AG09309 (cell line): ENCODE measurements at places on chromosomes 3 and 15.

GRCh38 chr3:123394391-123395020 is 54.4 kb downstream of the ADCY5 start:
- DNase-seq = no peak

DNA sequence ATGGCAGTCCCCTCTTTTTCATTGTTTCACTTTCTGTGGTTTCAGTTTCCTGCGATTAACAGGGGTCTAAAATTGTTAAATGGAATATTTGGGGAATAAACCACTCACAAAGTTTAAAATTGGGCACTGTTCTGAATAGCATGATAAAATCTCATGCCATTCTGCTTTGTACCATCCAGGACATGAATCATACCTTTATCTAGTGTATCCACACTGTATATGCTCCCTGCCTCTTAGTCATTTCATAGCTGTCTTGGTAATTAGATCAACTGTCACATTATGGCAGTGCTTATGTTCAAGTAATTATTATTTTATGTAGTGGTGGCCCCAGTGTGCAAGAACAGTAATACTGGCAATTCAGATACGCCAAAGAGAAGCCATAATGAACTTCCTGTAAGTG is 734.5 kb downstream of the ZPLD1 start:
- no peak for DNase-seq

GRCh38 chr3:161266731-161267150 is 45.6 kb downstream of the NMD3 start:
- peak; percentile 53 for DNase-seq

GRCh38 chr3:53531749-53532148 is 37.3 kb downstream of the CACNA1D start:
- no peak for DNase-seq

DNA sequence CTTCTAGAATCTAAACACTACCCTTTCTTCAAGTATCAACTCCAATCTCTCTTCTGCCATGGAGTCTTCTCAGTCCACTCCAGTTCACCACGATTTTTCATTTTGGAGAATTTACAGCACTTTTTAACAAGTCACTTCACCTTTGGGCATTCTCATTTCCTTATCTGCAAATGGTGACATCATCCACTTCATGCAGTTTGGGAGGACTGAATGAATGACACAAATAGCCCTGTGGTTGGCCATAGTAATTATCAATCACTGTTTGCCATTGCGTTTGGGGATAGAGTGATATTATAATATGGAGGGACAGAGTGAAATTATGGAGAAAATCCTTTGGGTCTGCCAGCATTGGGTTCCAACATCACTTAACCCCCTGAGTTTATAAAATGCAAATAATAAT is 38.0 kb upstream of the TM4SF1 start:
- no peak for DNase-seq

DNA sequence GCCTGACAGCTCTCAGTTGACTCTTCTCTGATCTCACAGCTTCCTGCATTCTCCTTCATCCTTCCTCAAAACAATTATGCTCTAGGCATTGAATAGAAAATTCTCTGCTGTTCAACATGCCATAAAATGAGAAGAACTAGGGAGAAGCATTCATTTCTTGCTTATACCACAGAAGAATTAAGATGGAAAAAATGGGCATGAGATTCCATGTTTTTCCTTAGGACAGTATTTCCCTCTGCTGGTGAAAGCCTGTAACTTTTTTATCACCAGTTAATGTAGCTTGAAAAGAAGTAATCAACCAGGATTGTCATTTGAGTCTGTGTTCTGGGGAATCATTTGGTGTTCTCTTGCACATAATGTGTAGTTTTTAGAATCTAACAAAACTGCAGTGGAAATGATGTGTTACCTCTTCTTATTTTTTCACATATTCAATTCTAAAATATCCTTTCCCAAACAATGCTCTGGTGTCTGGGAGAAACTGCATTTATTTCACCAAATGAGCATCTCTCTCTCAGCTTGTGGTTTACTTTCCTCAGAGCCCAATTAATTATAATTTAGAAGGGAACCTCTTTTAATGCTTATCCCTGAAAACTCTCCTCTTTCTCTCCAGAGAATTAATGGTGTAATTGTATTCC is 92.8 kb upstream of the DCBLD2 start:
- DNase-seq = peak; percentile 48

- no peak for DNase-seq
Measured at GRCh38 chr3:98733812-98734281, 29.3 kb upstream of the ST3GAL6 start.

DNA sequence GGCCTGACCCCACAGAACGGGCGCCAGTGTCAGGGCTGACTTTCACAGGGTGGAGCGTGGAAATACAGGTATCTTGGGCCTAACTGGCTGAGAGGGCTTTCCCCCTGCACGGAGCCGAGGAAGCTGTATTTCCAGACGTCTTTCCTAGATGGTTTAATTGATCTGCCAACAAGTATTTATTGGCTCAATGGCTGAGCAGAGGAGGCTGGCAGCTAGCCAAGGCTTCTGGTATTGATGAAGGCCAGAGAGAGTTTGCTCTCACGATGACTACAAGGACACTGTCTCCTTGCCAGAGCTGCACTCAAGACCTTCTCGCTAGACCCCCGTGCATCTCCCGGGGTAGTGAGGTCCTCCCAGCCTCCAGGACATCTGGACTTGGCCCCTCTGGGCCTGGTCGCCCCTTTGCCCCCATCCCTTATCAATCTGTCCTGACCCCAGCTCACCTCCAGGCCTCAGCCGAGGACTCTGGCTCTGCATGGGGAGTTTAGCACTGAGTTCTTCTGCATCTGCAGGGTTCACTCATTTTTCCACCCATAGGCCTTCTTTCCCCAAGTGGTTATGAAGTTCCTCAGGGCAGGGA is 20.6 kb downstream of the SPSB4 start:
- no peak for DNase-seq

DNA sequence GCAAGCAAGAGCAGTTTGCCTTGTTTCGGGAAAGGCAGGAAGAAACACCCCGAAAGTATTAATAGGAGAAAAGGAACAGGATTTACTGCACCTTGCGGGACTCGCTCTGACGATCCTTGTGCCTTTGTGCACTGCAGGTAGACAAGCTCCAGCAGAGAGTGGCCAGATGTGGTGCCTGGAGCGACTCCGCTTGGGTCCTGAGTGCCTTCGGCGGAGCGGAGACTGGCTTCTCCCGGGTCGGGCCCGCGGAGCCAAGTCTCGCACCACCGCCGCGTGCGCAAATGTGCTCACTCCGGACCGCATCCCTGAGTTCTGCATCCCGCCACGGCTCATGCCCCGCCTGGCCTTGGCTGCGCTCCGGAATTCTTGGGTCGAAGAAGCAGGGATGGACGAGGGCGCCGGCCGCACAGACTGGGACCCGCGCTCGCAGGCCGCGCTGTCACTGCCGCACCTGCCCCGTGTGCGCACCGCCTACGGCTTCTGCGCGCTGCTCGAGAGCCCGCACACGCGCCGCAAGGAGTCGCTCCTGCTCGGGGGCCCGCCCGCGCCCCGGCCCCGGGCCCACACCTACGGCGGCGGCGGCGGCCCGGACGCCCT is 769 bp downstream of the C2CD4A start:
- no peak for DNase-seq
